ENCODE measurements at places on chromosomes 12 and 14.

- no peak for DNase-seq
Measured at GRCh38 chr14:90969531-90970166, 90.8 kb downstream of the RPS6KA5 start.

DNA sequence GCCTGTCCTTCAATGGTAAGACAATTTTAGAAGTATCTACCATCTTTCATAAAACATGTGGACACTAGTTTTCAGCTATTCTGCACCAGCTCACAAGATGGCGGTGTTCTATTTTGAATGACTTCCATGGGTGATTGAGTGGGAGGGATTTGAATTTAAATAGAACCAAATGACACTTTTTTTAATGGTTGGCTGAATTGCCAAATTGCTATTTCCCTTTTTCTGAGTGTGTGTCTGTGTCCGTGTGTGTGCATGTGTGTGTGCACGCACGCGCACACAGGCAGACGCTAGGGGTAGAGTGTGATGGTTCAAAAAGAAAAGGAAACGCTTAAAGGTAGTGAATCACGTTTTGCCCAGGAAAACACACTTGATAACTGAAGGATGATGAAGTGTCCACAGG lies 362.6 kb downstream of the DAD1 start:
- DNase-seq = peak; percentile 14

- DNase-seq = no peak
Measured at GRCh38 chr12:120642826-120643225, 2.4 kb downstream of the CABP1 start.

- DNase-seq = peak; percentile 88
Measured at GRCh38 chr12:2959192-2959504, at the start of gene TEAD4. TSS of gene TEAD4 (plus strand) at chr12:2959397.

DNA sequence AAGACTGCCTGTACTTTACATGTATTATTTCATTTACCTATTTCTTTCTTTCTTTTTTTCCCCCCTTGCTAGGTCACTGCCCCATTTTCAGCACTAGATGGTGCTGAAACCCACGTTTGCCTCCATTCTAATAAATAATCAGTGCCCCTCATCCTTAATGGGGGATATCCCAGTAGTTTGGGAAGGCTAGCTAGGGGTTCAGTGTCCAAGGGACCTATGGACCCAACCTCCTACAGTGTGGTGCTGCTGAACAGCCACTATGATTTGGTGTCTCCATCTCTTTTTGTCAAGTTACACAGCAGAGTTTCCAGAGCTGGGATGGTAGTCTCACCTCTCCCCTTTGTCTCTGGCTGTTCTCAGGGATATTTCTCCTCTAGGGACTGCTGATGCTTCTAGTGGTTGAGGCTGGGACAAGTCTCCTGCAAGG lies 6.5 kb upstream of the HCFC2 start:
- DNase-seq = no peak

Measured in Calu3 (cell line).